ENCODE measurements at places on chromosomes 6 and 20.

GRCh38 chr6:130697271-130697994 is 129.8 kb upstream of the SMLR1 start:
- no peak for DNase-seq

DNA sequence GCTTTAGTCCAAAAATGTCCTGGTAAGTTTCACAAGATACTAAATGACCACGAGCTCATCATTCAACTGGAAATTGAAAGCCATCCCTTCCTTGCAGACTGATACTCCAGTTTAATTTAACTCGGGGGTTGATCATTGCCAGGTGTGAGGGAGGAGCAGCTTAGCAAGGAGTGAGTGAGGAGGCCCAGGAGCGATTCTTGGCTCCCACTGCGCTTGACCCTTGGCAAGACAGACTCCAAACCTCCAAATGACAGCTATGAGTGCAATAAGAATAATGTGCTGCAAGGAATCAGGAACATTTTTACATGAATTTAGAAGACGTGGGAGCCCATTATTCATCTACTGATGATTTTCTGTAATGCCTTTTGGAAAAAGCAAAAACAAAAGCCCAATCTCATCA is 64.9 kb downstream of the LAMA4 start:
- no peak for DNase-seq

DNA sequence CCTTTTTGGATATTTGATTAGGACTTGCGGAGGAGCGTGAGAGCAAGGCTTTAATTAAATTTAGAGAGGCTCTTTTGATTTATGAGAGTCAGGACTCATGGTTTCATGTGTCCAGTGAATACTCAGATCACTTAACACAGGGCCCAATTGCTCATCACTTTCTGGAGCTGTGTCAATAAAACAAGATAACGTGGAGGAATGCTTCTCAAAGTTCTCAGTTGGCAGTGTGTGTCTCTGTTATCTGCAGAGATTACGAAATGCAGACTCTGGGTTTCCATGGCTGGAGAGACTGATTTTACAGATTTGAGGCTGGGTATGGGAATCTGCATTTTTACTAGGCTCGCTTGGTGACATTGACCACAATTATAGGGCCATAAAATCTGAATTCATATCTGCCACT is 335.8 kb upstream of the FLRT3 start:
- DNase-seq, result no peak

GRCh38 chr6:109788687-109789086 is 97.6 kb downstream of the FIG4 start:
- DNase-seq, result no peak

DNA sequence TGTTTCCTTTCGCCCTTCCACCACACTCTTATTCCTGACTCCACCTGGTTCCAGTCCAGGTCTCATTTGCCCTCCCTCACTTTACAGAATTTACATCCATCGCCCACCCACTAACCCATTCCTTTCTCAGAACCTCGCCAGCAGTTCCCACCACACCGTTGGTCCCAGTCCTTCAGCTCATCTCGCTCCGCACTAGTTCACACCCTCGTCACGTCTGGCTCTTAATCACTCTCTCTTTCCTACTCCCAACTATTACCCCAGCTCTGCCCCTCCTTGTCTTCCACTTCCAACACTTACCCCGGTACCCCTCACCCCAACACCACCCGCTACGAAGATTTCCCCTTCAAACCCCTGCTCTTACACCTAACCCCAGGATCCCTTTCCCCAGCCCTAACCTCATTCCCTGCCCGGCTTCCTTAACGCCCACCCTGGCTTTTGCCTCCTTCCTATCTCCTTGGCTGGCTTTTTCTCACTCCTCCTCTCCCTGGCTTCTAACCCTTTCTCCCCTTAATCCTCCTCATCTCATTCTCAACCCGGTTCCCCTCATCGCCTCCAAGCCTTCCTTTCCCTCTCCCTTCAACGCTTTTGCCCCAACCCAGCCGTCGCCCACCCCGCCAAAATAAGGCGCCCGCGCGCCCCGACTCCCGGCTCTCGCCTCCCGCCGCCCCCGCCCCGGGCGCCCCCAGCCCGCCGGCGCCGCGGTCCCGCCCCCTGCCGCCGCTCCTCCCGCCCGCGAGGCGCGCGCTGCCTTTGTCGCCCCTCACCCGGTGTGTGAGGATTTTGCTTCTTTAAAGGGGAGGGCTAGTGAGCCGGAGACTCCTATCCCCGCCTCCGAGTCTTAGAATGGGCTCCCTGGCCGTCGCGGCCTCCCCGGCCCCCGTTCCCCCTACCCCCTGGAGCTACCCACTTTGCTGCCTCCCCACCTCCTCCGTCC is 542 bp downstream of the USP49 start:
- peak; percentile 20 for DNase-seq

GRCh38 chr6:109031416-109031815 is 63.2 kb downstream of the SESN1 start:
- no peak for DNase-seq

DNA sequence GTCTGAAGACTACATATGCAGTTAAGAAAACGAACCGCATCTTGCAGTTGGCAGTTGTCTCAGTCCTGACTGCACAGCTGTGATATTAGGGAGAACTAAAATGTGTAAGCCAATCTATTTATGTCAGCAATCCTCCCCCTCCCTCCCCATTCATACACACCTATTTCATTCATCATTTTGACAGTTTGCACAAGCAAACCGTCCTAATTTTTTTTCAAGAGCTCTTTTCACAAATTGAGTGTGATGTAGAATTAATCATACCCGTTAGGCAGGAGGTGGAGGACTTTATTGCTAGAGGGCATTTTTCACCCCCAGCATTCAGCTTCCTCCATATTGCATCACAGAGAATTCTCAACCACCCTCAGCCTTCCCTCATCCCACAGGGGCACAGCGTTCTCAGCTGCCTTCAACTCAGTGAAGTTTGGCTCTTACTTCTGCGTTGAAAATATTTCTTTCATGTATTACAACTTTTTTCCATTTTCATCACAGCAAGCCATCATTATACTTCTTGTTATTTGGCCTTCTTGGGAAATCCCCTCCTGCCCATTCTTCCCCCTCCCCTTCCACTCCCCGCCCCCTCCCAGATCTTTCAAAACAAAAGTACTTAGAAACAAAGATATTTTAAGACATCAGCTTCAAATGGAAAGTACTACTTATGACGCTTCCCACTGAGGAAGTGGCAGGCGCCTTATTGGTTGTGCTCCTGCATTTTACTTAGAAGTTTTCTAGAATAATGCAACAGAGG is 37.5 kb downstream of the NOX3 start:
- DNase-seq, result peak; percentile 77

DNA sequence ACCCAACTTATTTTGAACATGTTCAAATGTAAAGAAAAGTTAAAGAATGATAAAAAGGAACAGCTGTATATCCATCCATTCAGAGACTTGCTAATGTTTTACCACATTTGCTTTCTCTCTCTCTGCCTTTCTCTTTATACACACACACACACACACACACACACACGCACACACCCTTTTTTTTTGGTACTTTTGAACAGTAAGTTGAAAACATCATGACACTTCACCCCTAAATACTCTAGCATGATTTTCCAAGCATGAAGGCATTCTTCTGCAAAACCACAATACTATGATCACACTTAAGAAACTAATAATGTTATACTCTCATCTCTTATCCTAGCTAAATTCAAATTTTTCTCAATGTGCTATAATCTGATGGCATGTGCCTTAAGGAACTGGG is 192.3 kb downstream of the UTRN start:
- no peak for DNase-seq

DNA sequence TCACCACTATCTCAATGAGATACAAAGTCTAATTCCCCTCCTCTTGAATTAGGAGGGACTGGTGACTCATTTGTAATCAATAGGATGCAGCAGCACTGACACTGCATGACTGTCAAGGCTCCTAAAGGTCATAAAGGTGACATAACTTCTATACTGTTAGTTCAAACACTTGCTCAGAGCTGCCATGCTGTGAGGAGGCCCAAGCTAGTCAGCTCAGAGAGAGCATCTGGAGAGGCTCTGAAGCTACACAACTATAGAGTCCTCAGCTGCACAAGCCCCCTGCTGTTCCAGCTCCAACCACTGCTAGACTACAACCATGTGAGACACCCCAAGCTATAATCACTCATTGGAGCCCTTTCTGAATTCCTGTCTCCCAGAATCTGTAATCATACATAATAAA is 17.0 kb upstream of the HEY2 start:
- DNase-seq, result no peak

GRCh38 chr6:149362289-149362688 is 37.8 kb upstream of the SUMO4 start:
- DNase-seq, result no peak

- no peak for DNase-seq
Measured at GRCh38 chr20:38246357-38247165, 14.0 kb downstream of the KIAA1755 start.

GRCh38 chr20:41126719-41127118 is 10.6 kb upstream of the PLCG1 start:
- DNase-seq, result no peak

- DNase-seq, result no peak
Measured at GRCh38 chr20:62480318-62480717, 4.5 kb upstream of the GATA5 start.

- DNase-seq, result no peak
Measured at GRCh38 chr6:20386218-20386617, 15.5 kb upstream of the E2F3 start.

GRCh38 chr6:64998204-64998603 is 708.8 kb downstream of the EYS start:
- no peak for DNase-seq

DNA sequence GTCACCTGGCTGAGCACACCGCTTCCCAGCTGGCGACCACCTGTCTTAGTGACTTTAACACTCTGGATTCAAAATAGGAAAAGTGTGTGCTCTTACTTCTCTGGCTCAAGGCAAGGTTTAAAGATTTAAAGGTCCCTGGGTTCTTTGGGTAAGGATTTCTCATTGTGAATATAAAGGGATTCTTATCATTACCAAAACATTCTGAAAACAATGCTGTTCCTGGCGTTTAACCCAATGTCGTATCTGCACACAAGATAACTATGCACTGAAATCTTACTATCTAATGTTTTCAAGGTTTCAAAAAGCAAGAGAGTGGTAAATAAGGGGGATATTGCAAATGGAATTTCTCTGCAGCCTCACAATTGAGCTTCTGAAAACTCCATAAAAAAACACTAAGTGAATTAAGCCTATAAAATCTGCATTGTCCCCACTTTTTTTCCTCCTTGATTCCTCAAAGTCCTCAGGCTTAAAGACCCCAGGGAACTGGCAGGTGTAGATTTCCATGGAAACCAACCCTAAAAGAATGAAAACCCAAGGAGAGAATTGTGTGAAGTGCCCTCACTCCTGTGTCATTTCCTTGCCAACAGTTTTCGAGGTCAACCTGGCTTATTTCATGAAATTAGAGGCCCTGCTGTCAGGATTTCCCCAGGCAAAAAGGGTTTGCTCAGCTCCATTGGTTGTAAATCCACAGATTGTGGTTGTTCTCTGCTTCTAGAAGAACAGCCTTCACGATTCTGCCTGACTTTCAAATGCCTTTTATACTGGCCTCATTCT is 44.0 kb downstream of the BMP2 start:
- DNase-seq, result no peak

- DNase-seq, result no peak
Measured at GRCh38 chr6:37313723-37314486, 39.9 kb upstream of the RNF8 start.

DNA sequence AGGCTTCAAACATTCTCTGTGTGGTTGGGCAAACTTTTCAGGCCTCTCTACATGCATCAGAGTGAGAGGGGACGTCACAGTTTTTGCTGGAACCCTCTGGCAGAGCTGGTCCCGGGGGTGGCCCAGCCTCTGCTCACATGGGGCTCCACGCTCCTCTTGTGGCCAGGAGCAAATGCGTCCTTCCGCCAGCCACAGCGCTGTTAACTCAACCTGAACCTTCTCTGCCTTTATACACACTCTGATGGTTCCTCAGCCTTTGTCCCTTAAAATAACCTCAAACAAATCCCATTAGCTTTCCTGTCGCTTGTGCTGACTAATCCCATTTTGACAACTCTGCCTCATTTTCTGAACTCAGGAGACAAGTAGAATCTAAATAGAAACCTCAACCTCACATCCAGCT is 39.4 kb upstream of the TGM6 start:
- DNase-seq, result no peak

DNA sequence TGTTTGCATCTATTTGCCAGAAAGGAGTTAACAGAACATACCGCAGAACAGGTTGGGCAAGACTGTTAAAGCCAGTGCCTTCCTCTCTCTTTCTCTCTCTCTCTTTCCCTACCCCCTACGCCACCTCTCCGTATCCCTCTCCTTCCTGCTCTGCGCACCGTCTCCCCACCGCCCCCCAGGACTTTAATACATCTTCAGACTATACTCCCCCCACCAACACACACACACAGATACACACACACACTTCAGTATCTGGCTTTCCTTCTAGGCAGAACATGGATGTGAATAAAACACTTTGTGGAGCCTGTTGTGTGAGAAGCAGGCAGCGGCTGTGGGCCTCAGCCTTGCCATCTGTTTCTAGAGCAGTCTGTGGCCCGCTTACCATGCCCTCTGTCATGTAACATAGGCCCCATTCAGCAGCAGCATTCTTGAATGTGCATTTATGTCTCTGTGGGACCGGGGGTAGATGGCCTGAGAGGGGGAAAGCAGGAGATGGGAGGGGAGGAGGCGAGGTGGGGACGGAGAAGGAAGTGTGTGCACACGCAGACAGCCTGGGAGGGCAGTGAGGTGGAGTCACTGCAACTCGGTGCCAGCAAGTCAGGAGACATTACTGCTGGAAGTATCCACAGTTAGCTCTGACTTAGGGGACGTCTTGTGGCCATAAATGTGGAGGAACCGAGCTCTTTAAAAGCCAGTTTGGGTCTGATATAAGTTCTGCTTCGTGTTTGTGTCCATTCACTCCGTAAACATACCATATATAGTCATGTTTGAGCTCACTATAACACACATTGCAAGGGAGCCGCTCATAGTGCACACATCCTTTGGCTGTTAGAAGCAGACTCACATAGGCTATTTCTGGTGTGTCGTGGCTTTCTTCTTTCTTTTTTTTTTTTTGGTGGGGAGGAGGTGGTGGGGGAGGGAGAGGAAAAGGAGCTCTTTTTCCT is 38.4 kb downstream of the RREB1 start:
- DNase-seq, result no peak

DNA sequence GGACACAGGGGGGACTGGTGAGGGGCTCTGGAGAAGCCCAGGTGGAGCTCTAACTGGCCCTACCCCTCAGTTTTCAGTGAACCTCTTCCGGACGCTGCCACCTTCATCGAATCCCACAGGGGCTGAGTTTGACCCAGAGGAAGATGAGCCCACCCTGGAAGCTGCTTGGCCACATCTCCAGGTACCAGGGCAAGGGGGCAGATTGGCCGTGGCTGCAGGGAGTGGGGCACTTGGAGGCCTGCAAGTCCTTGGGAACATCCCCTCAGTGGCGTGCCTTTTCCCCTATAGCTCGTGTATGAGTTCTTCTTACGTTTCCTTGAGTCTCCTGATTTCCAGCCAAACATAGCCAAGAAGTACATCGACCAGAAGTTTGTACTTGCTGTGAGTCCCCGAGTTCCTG is 6.6 kb downstream of the MEA1 start:
- DNase-seq, result no peak
